ENCODE measurements at places on chromosomes 2 and 18.

DNA sequence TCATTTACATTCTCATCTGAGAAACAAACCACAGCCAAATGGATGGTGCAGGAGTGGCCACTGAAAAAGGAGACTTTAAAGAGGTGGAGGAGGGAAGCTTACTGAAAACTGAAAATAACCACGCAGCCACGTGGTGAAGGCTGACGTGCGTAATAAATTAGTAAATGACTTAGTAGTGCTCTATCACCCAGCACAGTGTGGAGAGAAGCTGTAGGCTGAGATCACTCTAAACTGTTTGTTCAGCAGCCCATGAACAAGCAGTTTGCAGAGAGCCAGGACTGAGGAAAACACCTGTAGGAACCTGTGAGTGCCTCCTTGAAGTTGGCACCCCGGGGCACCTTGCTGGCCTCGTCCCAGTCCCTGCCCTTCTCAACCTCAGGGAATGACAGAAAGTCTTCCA is 193.0 kb downstream of the TXNL1 start:
- no peak for DNase-seq

DNA sequence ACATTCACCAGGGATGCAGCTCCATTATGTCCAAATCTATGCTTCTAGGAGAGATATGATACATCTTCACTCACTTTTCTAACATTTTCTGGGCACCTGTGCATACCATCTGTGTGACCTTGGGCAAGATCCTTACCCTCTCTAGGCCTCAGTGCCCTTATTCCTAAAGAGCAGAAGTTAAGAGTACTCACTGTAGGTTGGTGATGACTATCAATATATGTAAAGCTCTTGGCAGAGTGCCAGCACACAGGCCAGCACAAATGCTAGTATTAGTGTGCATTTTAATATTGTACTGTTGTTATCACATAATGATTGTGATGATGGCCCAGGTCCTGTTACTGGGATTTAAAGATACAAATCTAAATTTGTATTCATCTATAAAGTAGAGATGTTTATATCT is 199.2 kb downstream of the RAD51AP2 start:
- DNase-seq = no peak

GRCh38 chr2:237404413-237404812 is 9.6 kb downstream of the COL6A3 start:
- no peak for DNase-seq

- no peak for DNase-seq
These were observed 51.9 kb downstream of the ACSL3 start for GRCh38 chr2:222912776-222913175.

- no peak for DNase-seq
These were observed 121.5 kb downstream of the LPIN1 start for GRCh38 chr2:11867926-11868325.

DNA sequence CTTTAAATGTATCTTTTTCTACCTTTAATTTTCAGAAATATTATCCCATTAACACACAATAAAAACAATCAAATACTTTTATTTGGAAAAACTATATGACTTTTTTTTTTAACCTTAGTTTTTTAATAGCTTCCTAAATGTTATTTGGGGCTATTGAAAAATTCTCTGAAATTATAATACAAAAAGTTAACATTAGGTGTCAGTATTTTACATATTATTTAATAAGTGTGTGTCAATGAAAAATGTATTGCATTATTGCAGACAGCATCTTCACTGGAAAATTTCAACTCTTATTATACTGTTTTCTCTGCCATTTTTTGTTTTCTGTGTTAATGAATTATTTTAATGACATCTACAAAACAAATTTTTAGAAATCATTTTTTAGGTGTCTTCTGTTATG is 51.1 kb upstream of the ARHGAP15 start:
- no peak for DNase-seq

GRCh38 chr2:207122651-207123334 is 43.0 kb downstream of the KLF7 start:
- DNase-seq = no peak

DNA sequence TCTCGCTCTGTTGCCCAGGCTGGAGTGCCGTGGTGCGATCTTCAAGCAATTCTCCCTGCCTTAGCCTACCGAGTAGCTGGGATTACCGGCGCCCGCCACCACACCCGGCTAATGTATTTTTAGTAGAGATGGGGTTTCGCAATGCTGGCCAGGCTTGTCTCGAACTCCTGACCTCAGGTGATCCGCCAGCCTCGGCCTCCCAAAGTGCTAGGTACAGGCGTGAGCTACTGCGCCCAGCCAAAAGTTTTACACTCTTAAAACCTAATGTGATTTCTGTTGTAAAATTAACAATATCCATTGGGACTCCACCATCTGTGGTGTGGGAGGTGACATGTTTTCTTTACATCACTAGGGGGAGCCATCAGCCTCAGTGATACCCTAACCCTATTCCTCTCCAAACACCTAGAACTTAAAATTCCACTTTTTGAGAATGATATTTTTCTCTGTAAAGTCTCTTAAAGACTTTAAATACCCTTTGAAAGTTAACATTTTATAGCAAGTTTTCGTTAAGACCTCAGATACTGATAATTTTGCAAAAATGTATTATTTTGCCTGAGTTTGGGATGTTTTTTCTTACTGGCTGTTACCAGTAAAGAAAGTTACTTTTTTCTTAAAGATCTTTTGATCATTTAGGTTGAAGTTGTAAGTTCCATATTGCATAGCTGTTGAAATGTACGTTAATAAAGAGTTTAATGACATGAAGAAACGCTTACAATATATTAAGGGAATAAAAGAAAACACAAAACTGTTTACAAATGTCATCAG is 11.6 kb upstream of the EIF2AK2 start:
- peak; percentile 32 for DNase-seq

DNA sequence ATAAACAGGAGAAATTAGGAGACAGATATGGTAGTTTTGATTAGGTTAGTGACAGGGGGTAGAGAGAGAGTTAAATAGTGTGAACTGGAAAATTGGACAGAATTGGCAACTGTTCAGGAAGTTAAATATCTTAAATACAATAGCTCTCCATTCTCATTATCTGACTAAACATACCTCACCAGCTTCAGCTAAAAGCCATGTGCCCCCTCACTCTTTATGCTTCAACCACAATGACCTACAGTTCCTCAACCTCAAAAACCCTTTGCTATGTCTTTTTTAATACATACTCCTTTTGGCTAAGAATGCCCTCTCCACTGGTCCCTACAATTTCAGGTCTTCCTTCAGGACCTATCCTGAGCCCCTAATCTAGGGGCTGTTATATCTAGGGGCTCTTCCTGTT is 740.2 kb upstream of the ZEB2 start:
- no peak for DNase-seq

DNA sequence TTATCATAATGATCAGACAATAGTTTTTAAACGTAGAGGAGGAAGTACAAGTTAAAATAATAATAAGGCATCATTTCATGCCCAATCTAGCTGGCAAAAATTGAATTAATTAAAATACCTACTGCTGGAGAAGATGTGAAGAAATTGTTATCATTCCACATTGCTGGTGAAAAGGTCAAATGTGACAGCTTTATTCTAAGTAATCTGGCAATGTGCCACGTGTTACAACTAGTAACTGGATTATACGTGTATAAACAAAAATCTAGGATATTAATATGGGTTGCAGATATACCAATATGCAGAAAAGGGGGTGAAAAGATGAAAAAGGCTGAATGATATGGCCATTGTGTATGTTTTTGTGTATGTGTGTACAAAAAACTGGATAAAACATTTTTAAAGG is 32.4 kb downstream of the SMAD2 start:
- DNase-seq = no peak

DNA sequence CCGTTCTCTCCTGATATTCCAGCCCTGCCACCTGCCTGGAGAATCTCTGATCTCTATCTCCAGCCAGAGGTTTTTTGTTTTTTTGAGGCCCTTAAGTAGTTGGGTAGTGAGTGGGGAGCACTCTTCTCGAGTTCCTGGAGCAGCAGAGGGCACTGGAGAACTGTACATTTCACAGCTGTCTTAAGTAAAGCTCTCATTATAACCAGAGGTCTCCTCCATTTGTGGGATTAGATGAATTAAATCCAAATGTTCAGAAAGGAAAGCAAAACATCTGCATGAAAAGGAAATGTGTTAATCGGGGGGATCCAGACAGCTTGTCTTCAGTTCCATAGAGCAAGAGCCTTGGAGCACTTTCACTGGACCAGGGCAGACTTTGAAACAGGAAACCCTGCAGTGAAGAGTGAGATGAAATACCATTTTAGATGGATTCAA is 32.8 kb downstream of the AOX1 start:
- no peak for DNase-seq

- DNase-seq = no peak
These were observed 153.8 kb downstream of the MAP2 start for GRCh38 chr2:209577376-209578357.

DNA sequence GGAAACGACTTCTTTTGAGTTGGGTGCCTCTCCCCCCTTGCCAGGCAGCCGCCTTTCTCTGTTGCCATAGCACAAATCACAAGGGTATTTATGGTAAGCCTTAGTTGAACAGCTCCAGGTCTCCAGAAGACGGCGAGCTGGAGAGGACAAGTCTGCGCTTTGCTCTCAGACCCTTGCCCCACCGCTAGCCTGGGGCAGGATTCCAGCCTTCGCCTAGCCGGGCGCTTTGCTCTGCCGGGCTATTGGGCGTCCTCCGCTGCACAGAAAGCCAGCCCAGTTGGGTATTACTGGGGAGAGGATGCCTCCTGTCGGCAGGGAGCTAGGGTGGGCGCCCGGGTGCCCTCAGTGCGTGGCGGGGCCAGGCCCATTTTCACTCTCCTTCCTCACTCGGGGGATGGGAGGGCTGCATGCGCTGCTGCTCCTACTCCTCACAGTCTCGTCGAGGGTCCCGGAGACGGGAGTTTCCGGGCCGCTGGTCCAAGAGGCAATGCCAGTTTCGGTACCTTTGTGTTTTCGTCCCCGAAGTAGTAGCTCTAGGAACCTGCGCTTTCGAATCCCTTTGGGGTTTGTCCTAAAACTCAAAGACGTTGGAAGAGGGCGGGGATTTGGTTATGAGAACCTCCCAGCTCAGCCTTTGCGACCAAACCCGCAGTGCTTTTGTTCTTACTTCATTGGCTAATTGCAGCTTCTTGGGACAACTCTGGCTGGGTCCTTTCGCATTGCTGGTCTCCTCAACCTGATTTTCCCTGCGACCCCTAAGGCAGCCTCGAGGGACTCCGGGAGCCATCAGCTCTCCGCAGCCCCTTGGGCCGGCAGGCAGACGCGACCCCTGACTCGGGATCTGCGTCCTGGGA is 3.6 kb upstream of the DLX2 start:
- DNase-seq = peak; percentile 60

DNA sequence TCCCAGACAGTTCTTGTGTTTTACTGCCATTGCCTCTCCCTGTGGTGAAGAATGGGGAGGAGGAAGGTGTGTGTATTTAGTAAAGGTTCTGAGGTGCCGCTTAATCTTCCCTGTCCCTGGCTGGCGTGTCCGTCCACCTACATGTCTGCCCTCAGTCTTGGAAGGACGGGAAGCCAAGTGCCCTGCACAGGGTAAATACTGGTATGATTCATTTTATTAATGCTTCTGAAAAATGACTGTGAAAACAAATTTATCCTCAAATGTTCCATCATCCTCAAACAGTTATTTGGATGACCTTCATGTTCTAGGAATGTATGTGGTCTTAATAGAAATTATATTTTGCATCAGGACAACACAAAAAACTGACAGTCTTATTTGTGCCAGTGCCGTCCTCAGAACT is 6.6 kb downstream of the EPAS1 start:
- DNase-seq = no peak

DNA sequence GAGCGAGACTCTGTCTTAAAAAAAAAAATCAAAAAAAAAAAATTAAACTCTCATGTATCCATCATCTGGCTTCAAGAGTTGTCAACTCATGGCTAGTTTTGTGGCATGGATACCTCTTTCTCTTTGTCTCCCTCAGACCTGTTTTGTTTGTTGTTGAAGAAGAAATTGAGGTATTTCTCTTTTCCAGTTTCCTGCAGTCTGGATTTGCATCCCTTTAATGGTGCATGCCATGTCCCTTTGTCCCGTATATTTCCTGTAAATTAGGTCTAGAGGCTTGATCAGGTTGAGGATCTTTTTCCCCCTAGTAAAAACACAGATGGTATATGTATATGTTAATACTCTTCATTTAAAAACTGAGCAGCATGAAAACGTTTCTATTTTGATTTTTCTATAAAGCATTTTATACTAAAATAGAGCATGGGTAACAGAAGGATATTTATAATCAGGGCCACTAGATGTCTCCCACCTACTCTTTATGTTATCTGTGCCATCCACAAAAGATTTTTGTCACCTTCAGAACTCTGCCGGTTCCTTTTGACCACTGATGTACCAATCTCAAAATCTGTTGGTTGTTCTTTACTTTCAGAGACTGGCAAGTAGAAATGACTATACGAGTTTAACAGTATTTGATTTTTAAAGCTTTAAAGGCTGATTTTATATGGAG is 80.1 kb downstream of the GALNT1 start:
- no peak for DNase-seq

GRCh38 chr2:137845422-137845821 is 118.9 kb upstream of the HNMT start:
- DNase-seq = no peak

GRCh38 chr2:70895998-70896764 is 39.5 kb upstream of the ATP6V1B1 start:
- no peak for DNase-seq

DNA sequence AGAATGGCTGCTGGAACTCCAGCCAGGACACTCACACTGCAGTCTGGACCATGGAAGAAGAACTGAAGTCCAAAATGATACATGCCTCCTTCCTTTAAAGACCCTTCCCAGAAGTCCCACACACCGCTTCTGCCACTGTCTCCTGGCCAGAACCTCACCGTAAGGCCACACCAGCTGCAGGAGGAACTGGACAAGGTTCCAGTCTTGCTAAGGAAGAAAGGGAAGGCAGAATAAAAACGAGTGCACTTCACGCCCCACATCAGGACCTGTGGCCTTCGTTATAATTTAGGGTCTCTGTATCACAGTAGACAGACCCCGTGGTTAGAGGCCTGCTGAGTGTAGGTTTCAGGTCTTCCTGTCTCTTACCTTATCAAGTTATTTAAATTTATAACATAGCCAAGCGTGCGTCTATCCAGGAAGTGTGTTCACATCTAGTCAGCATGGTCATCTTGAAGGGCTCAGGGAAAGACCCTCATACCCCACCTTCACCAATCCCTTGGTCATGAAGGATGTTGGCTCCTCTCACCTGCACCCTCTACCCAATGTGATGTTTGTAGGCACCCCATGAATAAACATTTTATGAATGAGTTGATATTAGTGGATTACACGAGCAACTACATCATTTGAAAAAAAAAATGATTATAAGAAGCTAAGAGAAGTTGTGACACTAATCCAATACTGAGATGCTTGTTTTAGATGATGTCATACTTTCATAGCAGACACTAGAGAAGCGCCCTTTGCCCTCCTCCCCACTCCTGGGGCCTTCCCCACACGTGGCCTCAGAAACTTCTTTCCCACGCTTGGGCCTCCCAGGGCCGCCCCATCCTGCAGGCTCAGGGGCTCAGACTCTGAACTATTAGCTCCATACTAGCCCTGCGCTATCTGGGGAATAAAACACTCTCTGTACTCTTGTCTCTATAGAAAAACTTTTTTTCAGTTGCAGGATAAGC is 157.6 kb downstream of the FAM210A start:
- DNase-seq = peak; percentile 70

Measured in activated CD4-positive, alpha-beta T cell treated with anti-CD3 and anti-CD28 coated beads for 48 hours (primary cell).